Stimulated activated CD8-positive, alpha-beta memory T cell treated with anti-CD3 and anti-CD28 coated beads, Interleukin-7, amount 100 ng/mL, for 4 hours (primary cell): ENCODE measurements at places on chromosomes 13 and 19.

- no peak for DNase-seq
These were observed 531.4 kb upstream of the NBEA start for GRCh38 chr13:34410678-34411077.

- DNase-seq: no peak
These were observed 373.7 kb downstream of the DNAJC15 start for GRCh38 chr13:43397111-43397510.

GRCh38 chr19:41998246-41999020, 4.4 kb upstream of the ATP1A3 start:
- no peak for DNase-seq

GRCh38 chr19:55545443-55545842, at the start of gene SBK3:
SBK3 (minus strand) TSS chr19:55545543; CDS start chr19:55545543, 0 bp downstream.
- DNase-seq: no peak

DNA sequence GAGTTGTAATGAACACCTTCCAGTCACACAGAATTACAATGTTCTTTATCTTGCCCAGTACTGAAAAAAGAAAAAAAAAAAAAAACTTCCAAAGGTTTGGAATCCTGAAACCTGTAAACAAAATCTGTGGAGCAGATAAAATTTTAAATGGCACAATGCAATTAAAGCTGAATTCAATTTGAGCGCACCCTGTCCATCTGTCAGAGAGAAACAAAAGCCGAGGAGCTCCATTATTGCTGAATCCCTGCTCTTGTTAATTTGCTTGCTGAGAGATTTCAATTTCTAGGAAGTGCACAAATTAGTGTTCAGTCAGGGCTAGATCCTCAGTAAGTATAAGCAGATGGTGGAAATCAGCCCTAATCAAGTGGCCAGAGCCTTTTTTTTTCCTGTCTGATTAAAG, 65.2 kb downstream of the DACH1 start:
- DNase-seq: no peak

DNA sequence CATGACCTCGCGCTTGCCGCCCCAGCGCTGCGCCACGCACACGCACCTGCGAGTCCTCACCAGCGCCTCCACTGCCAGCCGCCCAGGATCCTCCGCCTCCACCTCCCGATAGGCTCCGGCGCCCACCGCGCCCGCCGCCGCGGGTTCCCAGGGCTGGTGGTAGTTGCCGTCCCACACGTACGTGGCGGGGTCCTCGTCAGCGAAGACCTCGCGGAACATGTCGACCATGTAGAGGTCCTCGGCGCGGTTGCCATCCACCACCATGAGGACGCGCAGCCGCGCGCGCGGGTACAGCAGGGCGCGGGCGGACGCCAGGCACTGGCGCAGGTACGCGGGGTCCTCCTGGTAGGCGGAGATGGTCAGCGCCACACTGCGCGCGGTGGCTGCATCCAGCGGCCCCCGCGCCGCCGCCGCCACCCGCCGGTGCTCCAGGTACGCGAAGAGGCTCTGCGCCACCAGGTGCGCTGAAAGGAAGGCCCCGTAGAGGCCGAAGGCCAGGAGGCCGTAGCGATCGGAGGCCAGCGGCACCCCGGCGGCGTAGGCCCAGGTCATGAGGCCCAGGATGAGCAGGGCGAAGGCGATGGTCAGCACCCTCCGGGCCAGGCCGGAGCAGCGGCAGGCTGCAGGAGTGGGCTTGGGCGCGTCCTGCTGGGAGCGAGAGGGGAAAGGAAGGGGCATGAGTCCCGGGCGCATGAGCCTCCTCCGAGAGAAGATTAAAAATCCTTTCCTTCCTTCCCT, 4.4 kb downstream of the HAS1 start:
- DNase-seq: no peak

- no peak for DNase-seq
These were observed 90.9 kb downstream of the NALCN start for GRCh38 chr13:101325423-101325822.

DNA sequence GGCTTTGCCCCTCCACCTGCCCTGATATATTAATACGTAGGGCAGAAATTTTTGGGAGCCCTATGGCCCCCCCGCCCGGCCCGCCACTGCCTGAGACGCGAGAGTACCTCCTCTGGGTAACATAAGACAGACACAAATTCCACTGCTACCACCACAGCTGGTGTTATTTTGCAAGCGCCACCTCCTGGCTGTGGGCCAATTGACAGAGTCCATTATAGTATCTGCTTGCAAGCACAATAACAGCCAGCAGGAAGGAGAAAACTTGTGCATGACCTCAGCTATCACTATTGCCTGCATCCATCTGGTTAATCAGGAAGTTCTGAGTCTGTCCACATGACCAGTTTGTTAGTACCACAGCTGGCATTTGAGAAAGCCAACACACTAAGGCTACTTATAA, 25.3 kb upstream of the OR10H2 start:
- DNase-seq: no peak

DNA sequence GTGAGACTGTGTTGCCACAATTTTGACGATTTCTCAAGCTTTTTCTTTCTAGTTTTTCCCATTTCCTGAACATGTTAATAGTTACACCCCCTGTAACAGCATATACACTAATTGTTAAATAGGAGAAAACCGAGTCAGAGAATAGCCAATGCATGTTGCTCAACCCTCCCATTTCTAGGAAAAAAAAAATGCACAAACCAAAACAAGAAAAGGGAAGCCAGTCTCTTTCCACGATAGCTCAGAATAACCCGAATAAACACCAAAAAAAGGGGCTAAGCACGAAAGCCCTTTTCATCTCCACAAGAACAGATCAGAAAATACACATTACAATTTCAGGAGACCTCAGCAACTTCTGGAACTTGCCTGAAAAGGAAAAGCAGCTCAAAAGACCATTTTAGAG, 16.3 kb downstream of the LATS2 start:
- no peak for DNase-seq
